ENCODE measurements at places on chromosomes 2 and 18.

DNA sequence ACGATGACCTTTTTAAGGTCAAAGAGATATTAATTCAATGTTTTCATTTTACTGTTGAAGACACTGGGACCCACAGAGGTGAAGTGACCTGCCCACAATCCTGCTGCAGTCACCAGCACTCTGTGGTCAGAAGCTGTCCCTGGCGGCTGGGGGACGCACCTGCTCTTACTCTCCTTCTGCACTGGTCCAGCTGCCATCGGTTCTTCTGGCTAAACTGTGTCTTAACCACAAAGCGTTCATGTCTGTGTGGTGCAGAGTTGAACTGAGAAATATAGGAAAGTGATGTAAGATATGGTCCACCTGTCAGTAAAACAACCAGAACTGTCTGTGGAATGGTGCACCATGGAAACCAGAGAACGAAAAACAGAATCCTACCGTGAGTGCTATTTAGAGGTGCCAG is 44.9 kb upstream of the SMIM21 start:
- DNase-seq, result no peak

- no peak for DNase-seq
Observed at GRCh38 chr18:50606609-50607008, 46.7 kb downstream of the MAPK4 start.

GRCh38 chr2:241067501-241068135 is 34.5 kb downstream of the MTERF4 start:
- DNase-seq, result no peak

DNA sequence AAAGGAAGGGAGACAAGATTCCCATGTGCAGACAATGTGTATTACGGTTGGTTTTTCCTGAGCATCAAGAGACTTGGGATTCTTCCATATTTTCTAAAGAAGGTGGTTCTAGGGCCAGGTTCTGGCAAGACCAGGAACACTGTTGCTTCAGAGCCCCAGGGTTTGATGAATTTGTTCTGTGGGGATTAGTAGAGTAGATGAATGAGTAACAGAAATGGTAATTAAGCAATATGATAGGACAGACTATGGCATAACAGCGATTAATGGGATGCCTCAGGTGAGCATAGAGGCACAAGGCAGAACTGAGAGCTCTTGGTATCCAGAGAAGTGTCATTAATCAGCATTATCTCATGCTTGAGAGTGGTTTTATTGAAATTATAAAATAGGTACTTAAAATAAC is 82.8 kb upstream of the PNPT1 start:
- DNase-seq, result no peak

DNA sequence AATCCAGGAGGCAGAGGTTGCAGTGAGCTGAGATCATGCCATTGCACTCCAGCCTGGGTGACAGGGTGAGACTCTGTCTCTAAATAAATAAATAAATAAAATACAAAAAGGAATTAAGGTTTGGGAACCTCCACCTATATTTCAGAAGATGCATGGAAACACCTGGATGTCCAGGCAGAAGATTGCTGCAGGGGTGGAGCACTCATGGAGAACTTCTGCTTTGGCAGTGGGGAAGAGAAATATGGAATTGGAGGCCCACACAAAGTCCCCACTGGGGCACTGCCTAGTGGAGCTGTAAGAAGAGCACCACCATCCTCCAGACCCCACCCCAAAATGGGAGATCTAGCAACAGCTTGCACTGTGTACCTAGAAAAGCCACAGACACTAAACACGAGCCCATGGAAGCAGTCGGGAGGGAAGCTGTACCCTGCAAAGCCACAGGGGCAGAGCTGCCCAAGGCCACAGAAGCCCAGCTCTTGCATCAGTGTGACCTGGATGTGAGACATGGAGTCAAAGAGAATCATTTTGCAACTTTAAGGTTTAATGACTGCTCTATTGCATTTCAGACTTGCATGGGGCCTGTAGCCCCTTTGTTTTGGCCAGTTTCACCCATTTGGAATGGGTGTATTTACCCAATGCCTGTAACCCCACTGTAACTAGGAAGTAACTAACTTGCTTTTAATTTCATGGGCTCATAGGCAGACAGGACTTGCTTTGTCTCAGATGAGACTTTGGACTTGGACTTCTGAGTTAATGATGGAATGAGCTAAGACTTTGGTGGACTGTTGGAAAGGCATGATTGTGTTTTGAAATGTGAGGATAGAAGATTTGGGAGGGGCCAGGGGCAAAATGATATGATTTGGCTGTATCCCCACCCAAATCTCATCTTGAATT is 265.3 kb downstream of the ZEB2 start:
- DNase-seq, result no peak

- DNase-seq, result no peak
Observed at GRCh38 chr2:64658269-64658668, 4.6 kb upstream of the SERTAD2 start.

DNA sequence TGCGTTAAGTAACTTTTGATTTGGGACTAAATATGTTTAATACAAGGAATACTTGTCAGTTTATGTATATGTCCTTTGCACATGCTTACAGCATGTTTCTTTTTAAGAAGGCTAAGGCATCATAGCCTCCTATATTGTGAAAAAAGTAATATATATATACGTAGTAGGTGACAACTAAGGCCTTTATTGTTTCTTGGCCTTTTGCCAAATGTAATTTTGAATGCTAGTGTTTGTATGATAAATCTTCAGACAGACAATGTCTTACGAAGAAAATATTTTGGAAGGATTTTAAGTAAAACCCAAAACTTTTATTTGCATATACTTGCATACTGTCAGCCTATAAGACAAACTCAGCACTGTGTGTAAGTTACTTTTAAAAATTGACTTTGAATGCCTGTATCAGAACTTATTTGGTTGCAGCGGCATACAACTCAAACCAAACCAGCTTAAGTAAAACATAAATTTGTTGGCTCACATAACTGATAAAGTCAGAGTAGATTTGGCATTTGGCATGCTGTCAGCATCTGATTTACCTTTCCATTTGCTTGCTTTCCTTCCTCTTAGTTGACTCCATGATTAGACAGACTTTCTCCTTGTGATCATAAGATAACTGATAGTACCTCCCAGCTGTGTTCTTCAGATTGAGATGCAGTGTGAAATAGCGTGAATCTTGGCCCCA is 24.4 kb downstream of the UBE2E3 start:
- no peak for DNase-seq

- no peak for DNase-seq
Observed at GRCh38 chr2:213150315-213151097, 906 bp downstream of the IKZF2 start.

All from activated naive CD8-positive, alpha-beta T cell treated with anti-CD3 and anti-CD28 coated beads, Interleukin-2, amount 50 U/mL, for 16 hours (primary cell).